ENCODE measurements at places on chromosomes 7 and 10. TPM values are rescaled to one million over a fixed set of nuclear protein-coding genes. Genes with fewer than 3 reads are reported as not detected.

The RET gene
- 0.15 TPM for total RNA-seq

The UTF1 gene
- not detected for total RNA-seq

The AGMO gene
- total RNA-seq = not detected

The SLIT1 gene
- not detected for total RNA-seq

The RTKN2 gene
- total RNA-seq = 7.9 TPM

The GIMAP4 gene
- total RNA-seq = not detected

The FGFBP3 gene
- total RNA-seq = 0.05 TPM

The INSYN2A gene
- 0.79 TPM for total RNA-seq

The CTAGE4 gene
- total RNA-seq = 2.7 TPM

The ENO4 gene
- not detected for total RNA-seq

The ADRB1 gene
- 0.52 TPM for total RNA-seq

The AKR1C3 gene
- 9.6 TPM for total RNA-seq

The USP6NL gene
- 4.2 TPM for total RNA-seq

The CADPS2 gene
- total RNA-seq = 5.9 TPM

The HOXA9 gene
- 66.1 TPM for total RNA-seq

The ADAP1 gene
- total RNA-seq = 0.84 TPM

The TLX1 gene
- not detected for total RNA-seq

The SH2D4B gene
- total RNA-seq = not detected

The TSPAN15 gene
- 109 TPM for total RNA-seq

The OR9A4 gene
- not detected for total RNA-seq

The FRAT1 gene
- 1.1 TPM for total RNA-seq
